ENCODE measurements at places on chromosomes 4 and X.

DNA sequence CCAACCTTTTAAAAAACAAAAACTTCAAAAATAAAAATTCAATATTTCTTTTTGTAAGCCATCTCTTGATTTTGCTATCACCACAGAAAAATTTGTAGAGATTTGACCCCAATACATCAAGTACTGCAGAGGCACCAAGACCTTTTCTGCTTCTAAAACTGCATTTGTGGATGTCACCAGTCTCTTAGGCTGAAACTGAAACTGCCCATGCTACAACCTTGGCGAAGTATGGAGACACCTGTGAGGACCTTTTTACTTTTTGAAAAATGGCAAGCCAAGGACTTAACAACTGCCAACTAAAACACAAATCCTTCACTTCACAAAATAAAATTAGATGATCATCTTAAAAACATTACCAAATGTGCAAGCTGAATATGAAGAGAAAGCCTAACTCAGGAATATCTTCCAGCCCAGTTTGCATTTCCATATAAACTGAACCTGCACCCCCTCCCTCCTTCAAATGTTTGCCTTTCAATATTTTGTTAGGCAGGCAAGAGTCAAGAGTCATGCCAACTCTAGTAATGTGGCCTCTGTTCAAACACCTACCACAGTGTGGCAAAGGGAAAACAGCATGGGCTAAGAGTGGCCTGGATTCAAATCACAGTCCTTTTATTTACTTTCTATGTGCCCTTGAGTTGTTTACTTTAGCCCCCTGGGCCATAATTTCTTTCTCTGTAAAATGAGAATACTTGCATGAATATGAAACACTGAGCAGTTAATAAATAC lies 389.4 kb downstream of the OPHN1 start:
- DNase-seq = no peak

GRCh38 chr4:60389633-60390032 lies 810.5 kb upstream of the ADGRL3 start:
- no peak for DNase-seq

DNA sequence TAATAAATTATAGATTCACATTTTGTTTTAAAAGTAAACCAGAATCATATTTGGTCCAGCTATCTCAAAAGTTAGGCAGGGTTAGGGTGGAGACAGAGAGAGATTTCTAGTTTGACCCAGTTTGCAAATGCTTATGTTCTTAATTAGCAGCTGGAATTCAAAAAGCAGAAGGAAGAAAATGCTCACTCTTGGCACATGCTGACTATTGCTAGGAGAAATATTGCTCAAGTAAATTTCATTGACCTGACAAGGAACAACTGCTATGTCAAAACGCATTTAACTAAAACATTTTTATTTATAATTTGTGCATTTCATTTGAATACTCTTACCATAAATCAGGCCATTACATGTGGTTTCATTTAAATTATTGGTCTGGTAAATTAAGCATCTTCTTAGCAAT lies 131.8 kb downstream of the GLRA3 start:
- no peak for DNase-seq

GRCh38 chr4:105644257-105644656 lies 64.2 kb downstream of the INTS12 start:
- DNase-seq = no peak

DNA sequence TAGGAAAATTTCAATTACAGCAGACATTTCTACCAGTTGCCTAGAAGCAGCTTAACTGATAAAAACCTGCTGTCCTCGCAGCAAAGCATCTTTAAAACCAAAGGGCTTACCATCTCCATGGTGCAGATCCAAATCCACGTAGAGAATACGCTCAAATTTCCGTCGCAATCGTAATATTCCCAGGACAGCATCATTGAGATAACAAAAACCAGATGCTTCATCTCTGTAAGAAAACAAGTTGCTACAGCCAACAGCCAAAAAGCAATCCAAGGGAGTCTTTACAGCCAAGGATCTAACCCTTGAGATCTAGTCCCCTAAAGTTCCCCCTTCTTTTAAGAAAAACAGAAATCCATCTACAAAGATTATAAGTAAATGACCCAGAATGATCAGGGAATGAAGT lies 77.6 kb downstream of the HDAC8 start:
- DNase-seq = no peak

- DNase-seq = no peak
Observed at GRCh38 chr4:85498068-85498733, 23.3 kb downstream of the ARHGAP24 start.

- no peak for DNase-seq
Observed at GRCh38 chrX:50115973-50116372, 84.8 kb downstream of the AKAP4 start.

- DNase-seq = no peak
Observed at GRCh38 chr4:179607003-179607402, 2164.8 kb upstream of the AGA start.

DNA sequence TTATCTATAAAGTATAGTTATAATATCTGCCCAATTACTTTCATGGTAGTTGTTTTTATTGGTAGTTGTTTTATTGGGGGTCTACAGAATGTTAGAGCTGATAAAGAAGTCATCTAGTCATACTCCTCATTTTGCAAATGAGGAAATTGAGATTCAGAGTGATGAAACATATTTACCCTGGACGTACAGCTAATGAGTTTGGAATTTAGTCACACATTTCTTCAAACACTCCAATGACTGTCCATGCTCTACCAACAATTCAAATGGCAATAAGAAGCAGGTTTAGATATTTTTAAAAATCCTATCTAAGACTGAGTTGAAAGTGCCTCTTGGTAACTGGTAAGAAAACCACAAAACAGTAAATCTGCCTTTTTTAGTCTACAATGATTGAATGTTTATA lies 98.2 kb downstream of the MAGEC1 start:
- DNase-seq = no peak

GRCh38 chrX:140765043-140765784 lies 55.7 kb downstream of the LINC00632 start:
- no peak for DNase-seq

DNA sequence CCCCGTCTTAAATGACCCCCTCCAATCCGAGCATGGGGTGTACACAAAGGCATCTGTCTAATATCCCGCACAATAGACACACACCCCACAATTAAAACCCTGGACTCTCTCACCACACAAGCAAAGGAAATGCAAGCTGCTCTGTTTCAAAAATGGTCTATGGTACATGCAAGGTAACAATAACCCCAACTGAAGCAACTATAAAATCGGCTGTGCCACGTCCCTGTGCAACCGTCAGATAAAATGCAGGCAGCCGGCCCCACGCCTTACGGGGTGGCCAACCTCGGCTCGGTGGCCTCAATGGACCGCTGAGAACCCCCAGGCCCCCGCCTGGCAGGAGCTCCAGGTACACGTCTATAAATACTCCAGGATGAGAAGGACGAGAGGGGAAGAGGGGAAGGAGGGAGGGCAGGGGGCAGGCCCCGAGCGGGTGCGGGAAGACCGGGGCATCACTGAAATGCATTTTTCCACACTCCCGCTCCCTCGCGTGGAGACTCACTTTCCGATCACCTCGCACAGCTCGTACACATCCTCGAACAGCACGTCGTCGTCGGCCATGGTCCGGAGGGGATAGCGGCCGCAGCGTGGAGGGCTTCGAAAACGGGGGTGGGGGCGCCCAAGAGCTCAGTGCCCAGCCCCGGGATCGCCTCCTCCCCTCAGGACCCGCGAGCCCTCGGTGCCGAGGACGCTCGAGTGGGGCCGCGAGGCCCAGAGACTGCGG lies 763 bp downstream of the CASK start:
- DNase-seq = no peak

GRCh38 chr4:185404031-185404430 lies 7.4 kb downstream of the ANKRD37 start:
- DNase-seq = no peak

DNA sequence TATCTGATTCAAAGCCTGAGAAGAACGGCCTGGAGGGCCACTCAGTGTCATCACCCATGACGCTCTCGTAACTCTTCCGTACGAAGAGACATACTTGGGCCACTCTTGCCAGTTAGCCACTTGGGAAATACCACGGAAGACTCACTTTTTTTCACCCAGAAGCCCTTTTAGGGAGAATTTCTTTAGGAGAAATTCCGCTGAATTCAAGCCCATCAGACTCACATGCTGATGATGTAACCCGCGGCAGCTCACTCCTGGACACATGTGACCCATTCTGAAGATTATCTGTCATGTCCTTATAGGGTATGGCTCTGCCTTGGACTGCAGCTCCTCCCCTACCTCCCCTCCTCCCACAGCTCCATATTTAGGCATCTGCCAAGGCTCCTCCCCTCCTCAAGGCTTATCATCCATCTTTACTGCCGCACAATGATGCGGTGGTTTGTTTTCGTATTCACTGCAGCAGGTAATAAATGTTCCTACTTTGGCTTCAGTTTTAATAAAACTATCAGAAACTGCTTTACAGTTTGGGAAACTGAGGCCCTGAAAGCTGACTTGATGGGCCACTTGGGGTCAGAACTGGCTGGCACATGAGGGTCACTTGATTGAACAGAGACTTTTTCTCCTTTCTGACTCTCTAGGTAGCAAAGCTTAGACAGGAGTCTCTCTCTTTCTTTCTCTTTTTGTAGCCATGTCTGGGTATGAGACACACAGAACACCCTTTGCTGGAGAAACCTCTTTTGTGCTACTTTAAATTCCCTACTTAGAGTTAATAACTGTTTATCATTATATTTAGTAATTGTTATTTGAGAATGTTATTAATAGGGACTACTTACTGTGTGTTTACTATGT lies 42.1 kb downstream of the RHOH start:
- DNase-seq = no peak

- no peak for DNase-seq
Observed at GRCh38 chr4:184331268-184331995, 113.8 kb upstream of the ENPP6 start.

GRCh38 chr4:6221851-6222760 lies 21.8 kb upstream of the JAKMIP1 start:
- DNase-seq = no peak

GRCh38 chrX:19658030-19658429 lies 142.7 kb upstream of the MAP3K15 start:
- no peak for DNase-seq

GRCh38 chrX:15815779-15816437 lies 25.6 kb downstream of the ZRSR2 start:
- DNase-seq = no peak

GRCh38 chrX:21926116-21926515 lies 14.4 kb upstream of the SMS start:
- no peak for DNase-seq

DNA sequence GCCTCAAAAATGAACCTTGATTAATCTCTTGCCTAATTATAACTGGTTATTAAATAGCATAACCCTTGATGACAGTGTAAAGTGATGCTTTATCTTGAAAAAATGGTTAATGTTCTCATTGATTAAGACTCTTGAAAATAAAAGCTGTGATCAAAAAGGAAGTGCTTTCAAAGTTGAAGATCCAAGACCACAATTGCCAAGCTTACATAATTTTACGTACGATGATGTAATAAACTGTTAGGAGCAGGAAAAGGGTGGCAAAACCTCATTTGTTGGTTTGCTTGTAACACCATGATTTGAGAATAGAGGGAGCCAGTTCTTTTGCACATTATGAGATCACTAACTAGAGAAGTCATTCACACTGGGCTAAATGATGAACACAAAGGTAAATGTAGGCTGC lies 322.2 kb downstream of the ADGRL3 start:
- no peak for DNase-seq

GRCh38 chr4:54742636-54743399 lies 85.1 kb downstream of the KIT start:
- DNase-seq = no peak

DNA sequence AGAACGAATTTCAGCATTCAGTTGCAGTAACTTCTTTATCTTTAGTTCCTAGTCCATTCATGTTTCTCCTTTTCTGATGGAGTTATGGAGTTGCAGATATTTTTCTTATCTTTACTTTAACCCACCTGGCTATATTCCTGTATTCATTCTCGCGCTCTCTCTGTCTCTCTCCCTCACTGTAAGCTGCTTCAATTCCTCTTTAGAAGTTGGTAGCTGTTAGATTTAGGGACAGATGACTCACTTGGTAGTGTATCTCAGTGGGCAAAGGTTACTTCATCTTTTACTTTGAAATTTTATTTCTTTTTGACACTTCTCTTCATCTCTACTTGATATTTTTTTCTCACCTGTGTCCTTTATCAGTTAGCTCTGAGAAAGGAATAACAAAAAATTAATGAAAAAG lies 49.6 kb upstream of the BRS3 start:
- DNase-seq = no peak

DNA sequence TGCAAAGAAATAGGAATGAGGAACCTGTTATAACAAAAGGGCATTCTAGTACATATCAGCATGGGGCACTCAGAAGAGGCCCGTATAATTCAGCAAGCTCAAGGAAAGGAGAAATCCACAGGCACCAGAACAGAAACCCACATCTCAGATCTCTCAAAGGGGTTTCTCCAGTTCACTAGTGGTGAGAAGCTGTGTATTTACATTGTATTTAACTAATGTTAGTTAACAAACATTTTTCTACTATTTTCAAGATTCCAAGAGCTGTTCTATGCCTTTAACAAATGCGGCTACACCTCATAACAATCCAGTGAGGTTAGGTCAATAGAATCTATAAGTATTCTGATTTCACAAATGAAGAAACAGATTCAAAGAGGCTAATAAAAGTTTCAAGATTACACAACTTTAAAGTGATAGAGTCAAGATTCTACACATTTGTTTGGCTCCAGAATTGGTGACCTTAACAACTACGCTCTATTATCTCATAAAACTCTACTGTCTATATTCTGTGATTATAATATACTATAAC lies 77.3 kb downstream of the CXXC4 start:
- no peak for DNase-seq

GRCh38 chrX:9195199-9195880 lies 161.4 kb upstream of the FAM9B start:
- no peak for DNase-seq

- DNase-seq = no peak
Observed at GRCh38 chr4:167222099-167222498, 12.2 kb downstream of the SPOCK3 start.

All from stimulated activated CD4-positive, alpha-beta T cell treated with anti-CD3 and anti-CD28 coated beads, Interleukin-1b, Interleukin-23, amount 100 ng/mL, for 24 hours (primary cell).